Bronchial epithelial cell (primary cell): ENCODE measurements at places on chromosomes 6 and 20.

DNA sequence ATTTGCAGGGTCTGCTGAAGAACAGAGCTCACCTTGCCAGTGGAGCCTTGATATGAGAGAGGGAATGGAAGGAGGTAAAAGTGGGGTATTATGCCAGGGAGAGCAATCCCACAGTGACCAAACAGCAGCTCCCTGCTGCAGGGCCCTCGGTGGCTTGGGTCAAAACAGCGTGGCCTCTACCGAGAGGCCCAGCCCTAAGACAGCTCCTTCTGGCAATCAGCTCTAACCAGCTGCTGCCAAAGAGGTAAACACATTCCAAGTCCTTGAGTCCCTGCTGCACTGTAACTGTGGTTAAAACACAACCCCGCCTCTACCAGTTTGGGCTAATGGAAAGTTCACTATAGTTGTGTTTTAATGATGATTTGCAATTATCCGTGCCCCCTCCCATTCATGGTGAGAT lies 1.4 kb upstream of the DAAM2 start:
- no peak for DNase-seq

DNA sequence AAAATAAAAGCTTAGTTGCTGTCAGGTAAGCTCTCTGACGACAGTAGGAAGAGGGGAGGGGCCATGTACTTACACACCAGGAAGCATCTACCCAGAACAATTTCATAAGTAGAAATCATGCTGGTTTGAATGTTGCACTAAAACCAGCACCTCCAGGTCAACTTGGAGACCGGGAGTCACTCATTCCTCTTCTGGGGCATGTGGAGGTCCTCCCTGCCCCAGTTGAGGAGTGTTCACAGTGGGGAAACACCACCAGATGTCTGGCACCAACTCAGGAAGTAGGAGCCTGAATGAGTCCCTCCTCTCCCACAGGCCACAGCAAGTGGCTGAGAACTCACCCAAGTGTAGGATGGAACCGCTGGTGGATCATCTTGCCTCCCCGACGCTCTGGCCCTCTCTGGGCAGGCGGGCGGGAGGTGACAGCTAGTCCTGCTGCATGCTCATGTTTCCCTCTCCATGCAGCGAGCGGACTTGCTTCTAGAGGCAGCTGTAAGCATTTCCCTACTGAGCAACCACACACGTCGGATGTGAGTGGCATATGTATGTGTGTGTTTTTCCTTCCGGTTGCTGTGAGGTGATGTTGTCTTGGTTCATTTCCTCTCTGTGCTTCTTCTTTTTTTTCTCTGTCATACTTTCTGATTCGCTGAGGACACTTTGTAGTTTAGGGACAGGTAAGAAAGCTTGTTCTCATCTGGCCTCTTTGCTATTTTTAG lies 149.5 kb upstream of the NEDD9 start:
- no peak for DNase-seq

GRCh38 chr6:134535831-134536230 lies 217.9 kb upstream of the SGK1 start:
- peak; percentile 32 for DNase-seq

- DNase-seq, result no peak
Measured at GRCh38 chr20:59600472-59600871, 3.9 kb upstream of the PHACTR3 start.

DNA sequence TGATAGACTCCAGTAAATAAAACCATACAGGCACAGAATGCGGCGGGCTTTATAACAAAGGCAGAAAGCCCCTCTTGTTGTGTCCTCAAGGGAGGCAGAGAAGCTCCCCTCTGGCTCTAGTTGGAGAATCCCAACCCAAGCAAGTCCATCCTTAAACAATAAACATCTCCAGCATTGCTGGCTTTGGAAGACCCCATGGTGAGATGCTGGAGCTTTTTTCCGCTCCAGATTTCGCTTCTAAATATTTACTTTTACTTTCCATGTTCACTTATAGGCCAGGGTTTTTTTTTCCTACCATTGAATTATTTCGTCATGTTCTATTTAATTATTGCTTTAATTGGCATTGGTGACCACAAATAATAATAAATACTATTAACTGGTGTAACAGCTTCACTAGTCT lies 176.2 kb downstream of the MTHFD1L start:
- DNase-seq, result no peak

- DNase-seq, result no peak
Measured at GRCh38 chr6:28380381-28380780, 19.2 kb downstream of the ZSCAN12 start.

- no peak for DNase-seq
Measured at GRCh38 chr6:51129043-51129442, 310.4 kb downstream of the TFAP2B start.

- DNase-seq, result peak; percentile 99
Measured at GRCh38 chr6:167855825-167856425, 29.2 kb downstream of the AFDN start.

DNA sequence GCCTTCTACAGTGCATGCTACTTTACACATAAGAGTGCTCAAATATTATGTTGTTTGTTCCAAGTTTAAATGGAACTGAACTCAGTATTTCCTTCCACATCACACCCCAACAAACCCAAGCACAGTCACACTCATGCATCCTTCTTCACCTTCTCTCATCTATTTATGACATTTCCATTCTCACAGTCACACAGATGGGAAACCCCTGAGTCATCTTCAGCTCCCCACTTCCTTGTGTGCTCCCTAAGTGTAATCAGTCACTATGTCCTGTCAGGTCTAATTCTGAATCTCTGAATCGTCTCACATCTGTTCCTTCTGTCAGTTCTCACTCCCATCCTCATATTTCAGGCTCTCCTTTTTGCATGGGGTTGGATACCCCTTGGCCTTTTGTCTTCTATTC lies 96.0 kb downstream of the RIMS1 start:
- peak; percentile 52 for DNase-seq

DNA sequence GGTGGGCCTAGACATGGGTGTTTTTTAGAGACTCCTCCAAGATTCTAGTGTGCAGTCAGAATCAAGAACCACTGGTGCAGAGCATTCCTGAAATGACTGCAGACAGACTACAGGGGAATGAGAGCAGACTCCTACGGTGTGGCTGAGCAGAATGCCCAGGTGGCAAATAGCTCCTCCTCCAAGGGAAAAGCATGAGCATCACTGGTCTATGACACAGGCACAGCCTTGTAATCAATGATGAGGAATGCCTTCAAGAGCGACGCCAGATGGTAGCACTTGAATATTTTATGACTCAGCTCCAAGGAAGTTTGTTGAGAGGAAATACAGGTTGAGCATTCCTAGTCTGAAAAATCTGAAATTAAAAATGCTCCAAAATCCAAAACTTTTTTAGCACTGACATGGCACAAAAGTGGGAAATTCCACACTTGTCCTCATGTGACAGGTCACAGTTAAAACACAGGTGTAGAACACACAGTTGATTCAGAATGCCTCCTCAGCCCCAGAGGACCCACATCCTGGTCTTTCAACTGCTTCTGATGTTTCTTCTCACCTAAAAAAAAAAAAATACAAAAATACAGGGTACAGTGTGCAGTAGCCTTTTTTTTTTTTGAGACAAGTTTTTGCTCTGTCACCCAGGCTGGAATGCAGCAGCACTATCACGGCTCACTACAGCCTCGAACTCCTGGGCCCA lies 10.6 kb upstream of the FAM8A1 start:
- DNase-seq, result peak; percentile 96

- DNase-seq, result no peak
Measured at GRCh38 chr6:166977621-166978525, 21.3 kb upstream of the CEP43 start.

DNA sequence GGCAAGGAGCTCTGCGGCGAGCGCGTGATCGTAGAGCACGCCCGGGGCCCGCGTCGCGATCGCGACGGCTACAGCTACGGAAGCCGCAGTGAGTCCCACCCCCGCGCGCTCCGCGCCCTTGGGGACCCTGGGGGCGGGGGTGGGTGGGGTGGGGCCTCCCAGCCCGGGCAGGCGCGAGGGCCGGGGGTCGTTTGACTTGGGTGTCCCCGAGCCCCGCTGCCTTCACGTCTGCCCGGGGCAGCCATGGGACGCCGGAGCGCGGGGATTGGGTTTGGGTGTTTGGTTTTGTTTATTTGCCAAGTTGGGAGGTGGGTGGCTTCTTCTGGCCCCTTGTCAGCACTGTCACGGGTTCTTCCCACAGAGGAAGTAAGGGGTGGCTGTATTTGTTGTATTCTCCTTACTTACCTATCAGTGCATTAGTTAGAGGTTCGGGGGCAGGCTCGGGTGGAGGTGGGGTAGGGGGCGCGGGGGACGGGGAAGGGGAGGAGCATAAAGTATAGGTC lies 777 bp downstream of the SRSF6 start:
- no peak for DNase-seq

- DNase-seq, result no peak
Measured at GRCh38 chr6:38852215-38852614, 137.1 kb downstream of the DNAH8 start.

- peak; percentile 10 for DNase-seq
Measured at GRCh38 chr20:33915726-33916331, 77.9 kb upstream of the RALY start.

- no peak for DNase-seq
Measured at GRCh38 chr6:119535332-119535731, 185.8 kb upstream of the MAN1A1 start.

DNA sequence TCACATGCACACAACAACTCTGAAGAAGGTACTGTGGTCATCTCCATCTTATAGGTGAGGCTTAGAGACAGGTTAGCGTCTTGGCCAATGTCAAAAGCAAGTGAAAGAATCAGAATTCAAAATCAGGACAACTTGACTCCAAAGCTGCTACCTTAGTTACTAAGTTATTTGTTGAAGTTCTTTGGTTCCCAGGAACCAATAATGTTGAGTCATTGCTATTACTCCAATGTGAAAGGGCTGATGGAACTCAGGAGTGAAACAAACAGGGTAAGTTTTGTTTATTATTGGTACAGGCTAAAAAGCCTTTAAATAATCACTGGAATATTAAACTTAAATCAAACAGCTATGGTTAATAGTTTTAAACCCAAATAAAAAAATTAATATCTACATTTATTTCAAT lies 111.1 kb downstream of the PDSS2 start:
- DNase-seq, result peak; percentile 13

GRCh38 chr6:148293181-148293995 lies 49.2 kb upstream of the SASH1 start:
- DNase-seq, result no peak

DNA sequence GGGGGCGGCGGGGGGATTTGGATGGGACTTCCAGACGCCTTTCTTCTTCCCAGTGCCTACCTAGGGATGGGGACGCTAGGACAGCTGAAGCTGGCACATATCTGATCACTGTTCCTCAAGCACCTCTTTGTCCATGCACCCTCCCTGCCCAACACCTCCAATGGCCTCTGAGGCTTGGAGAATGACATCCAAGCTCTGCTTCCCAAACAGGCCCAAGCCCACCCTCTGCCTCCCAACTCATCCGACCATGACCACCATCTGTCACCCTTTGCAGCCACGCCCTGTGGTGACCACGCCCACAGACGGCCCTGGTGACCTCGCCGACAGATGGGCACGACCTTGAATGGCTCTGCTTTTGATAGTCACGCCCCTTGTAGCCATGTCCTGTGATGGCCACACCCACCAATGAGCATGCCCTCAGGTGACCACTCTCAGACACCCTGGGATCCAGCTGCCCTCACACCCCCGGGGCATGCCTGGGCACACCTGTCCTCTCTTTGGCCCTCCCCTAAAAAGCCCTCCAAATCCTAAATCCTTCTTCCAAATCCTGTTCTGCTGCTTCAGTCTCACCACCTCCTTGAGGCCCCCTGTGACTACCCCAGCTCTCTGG lies 51.0 kb downstream of the SSR1 start:
- DNase-seq, result no peak

GRCh38 chr20:53524589-53525312 lies 68.9 kb downstream of the ZNF217 start:
- no peak for DNase-seq

GRCh38 chr20:17796091-17796563 lies 96.4 kb downstream of the BANF2 start:
- DNase-seq, result no peak

DNA sequence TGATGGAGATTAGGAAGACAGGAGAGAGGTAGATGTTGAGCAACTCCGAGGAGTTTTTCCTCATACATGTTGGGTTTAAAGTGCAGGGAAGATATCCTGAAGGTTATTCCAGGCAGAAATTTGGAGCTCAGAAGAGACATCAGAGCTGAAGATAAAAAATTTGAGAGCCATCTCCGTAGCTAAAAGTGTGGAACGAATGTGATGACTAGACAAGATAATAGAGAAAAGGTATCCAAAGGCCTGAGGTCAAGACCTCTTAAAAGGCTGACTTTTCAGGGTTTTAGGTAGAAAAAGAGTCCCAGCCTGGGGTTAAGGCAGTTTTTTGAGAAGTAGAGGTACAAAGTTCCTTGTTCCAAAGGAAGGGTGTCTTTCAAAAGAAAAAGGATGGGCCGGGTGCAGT lies 214.8 kb downstream of the ESR1 start:
- no peak for DNase-seq

DNA sequence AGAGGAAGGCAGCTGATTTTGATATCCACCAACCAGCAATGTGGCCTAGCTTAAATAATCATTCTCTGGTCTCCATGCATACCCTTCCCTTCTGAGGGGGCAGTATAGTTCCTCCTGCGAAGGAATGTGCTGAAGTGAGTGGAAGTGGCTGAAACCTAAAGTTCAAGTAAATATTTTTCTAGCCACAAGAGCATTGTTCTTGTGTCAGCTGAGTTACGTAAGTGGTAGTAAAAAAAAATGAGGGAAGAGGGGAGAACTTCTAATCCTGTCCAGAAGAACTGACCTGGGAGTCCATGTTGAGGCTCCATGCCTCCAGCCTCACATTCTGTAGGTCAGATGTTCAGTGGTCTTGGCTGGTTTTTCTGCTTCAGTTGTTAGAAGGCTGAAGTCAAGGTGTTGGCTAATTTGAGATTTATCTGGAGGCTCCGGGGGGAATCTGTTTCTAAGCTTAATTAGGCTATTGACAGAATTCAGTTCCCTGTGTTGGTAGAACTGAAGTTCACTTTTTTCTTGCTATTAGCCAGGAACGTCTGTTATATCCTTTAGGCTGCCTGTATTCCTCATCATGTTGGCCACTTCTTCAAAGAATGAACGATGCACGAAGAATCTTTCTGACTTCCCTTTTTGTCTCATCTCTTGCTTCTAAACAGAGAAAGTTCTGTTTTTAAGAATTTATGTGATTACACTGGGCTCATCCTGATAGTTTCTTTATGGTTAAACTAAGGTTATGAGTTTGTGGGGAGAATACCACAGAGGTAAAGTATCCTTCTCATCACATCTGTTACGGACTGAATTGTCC lies 207.1 kb upstream of the PRSS16 start:
- no peak for DNase-seq

- DNase-seq, result peak; percentile 99
Measured at GRCh38 chr20:14583413-14583812, 246.0 kb upstream of the FLRT3 start.

- peak; percentile 50 for DNase-seq
Measured at GRCh38 chr6:35327349-35328027, 14.9 kb upstream of the PPARD start.
